Activated CD4-positive, alpha-beta memory T cell treated with anti-CD3 and anti-CD28 coated beads for 36 hours (primary cell): ENCODE measurements at places on chromosomes 1 and 21. TPM values are rescaled to one million over a fixed set of nuclear protein-coding genes. Genes with fewer than 3 reads are reported as not detected.

- no peaks in the 10 kb centered on the region for H3K27me3 ChIP-seq
- peak overlapping the region; percentile 94 for H3K27ac ChIP-seq
- no peak for DNase-seq
- peaks cover 28% of the 10 kb centered on the region for H3K36me3 ChIP-seq
- H3K4me3 ChIP-seq, result peak overlapping the region; percentile 98
Observed at GRCh38 chr21:39182016-39182415, 1.2 kb downstream of the PSMG1 start.

GRCh38 chr21:32641710-32642698, 29.8 kb upstream of the CFAP298 start:
- no peak overlapping the region for H3K4me3 ChIP-seq
- no peaks in the 10 kb centered on the region for H3K4me1 ChIP-seq
- peaks cover 23% of the 10 kb centered on the region for H3K36me3 ChIP-seq
- no peak for DNase-seq

DNA sequence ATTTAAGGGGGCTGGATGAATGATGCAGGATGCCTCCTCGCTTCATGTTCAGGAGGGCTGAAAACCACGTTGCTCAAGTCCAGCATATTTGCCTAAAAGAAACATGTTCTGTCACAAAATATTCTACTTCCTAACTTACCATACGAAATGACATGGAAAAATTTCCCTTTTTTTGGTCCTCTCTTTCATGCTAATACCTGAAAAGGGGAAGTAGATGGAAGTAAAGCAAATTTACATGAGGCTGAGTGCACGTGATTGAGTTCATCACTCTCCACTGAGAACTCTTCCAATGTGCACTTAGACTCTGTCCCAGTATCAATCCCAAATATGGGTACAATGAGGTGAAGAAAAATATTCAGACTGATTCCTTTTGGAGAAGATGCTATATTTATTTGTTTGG, 23.0 kb downstream of the XCL2 start:
- no peaks in the 10 kb centered on the region for H3K27me3 ChIP-seq
- H3K27ac ChIP-seq, result no peak overlapping the region
- no peak for DNase-seq
- H3K36me3 ChIP-seq, result peaks cover 2% of the 10 kb centered on the region
- peaks cover 45% of the 10 kb centered on the region for H3K4me1 ChIP-seq
- no peak overlapping the region for H3K4me3 ChIP-seq

DNA sequence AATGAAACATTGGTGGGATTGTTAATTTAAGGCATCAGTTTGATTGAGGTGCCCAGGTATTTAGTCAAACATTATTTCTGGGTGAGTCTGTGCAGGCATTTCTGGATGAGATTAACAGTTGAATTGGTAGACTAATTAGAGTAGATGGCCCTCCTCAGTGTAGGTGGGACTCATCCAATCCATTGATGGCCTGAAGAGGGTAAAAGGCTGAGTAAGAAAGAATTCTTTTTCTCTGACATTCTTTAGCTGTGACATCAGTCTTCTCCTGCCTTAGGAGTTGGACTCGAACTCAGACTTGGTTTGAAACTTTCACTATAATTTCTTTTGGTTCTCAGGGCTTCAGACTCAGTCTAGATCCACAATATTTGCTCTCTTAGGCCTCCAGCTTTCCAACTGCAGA, 59.6 kb upstream of the ADAMTS5 start:
- no peak overlapping the region for H3K4me3 ChIP-seq
- H3K27me3 ChIP-seq, result no peaks in the 10 kb centered on the region
- H3K4me1 ChIP-seq, result no peaks in the 10 kb centered on the region

GRCh38 chr1:151533870-151534269, 6.2 kb upstream of the TUFT1 start:
- no peaks in the 10 kb centered on the region for H3K36me3 ChIP-seq
- H3K27me3 ChIP-seq, result no peaks in the 10 kb centered on the region
- H3K27ac ChIP-seq, result no peak overlapping the region
- H3K4me3 ChIP-seq, result no peak overlapping the region
- H3K4me1 ChIP-seq, result no peaks in the 10 kb centered on the region

DNA sequence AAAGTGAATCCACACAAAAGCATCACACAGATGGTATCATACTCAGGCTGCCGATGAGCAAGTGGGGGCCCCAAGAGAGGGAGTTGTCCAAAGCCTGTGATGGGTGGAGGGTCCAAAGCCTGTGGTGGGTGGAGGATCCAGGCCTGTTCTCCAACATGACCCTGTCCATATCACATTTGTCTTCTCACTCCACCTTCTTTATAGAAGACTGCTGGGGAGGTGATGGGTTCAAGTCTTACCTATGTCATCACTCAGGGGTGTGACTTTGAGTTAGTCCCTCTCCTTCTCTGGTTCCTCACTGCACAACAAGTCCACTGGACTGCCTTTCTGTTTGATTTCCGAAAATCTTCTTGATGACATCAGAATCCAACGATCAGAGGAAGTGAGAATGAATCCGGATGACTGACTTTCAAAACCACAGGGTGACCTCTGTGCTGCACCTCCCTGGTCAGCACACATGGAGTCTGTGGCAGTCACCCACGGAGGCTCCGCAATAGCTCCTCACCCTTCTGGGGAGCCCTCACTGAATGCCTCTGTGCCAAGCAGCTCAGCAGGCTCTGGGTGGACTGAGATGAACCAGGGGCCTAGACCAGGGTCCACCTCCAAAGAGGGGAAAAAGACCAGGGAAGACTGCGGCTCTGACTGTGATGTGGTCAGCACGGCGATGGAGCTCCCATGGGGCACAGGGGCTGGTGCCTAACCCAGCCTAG, 166.8 kb downstream of the HIVEP3 start:
- H3K27ac ChIP-seq, result peak overlapping the region; percentile 84
- peaks cover 71% of the 10 kb centered on the region for H3K4me1 ChIP-seq
- peak; percentile 39 for DNase-seq
- no peaks in the 10 kb centered on the region for H3K27me3 ChIP-seq

GRCh38 chr1:53561503-53562105, 102.4 kb downstream of the DMRTB1 start:
- H3K4me3 ChIP-seq, result no peak overlapping the region
- DNase-seq, result peak; percentile 5
- no peak overlapping the region for H3K27ac ChIP-seq
- H3K36me3 ChIP-seq, result no peaks in the 10 kb centered on the region
- H3K27me3 ChIP-seq, result peaks cover 18% of the 10 kb centered on the region
- H3K4me1 ChIP-seq, result peaks cover 12% of the 10 kb centered on the region

DNA sequence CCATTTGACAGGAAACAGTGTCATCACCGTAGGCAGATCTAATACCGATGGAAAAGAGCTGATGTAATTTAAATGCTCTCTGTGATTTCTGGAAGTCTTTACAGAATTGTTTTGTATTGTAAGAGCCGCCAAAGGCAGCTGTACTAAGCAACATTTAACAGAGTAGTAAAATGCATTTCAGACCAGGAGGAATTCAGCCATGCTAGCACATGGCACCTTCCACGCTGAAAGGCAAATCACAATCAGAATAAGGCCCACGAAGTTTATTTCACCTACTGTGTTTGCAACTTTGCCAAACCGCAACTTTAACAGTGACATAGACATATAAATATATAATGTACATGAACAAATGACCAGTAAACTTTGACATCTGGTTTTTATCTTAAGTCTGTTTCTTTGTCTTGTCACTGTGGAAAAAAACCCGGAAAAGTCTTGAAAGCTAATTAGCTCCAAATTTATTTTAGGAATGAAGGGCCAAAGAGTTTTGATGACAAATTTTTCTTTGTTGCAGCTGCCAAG, 26.1 kb upstream of the DISC1 start:
- H3K4me1 ChIP-seq, result peaks cover 13% of the 10 kb centered on the region
- H3K27ac ChIP-seq, result no peak overlapping the region
- DNase-seq, result no peak

GRCh38 chr21:37032877-37033471, 26.5 kb downstream of the RIPPLY3 start:
- no peak overlapping the region for H3K27ac ChIP-seq
- DNase-seq, result no peak
- no peak overlapping the region for H3K4me3 ChIP-seq
- H3K4me1 ChIP-seq, result no peaks in the 10 kb centered on the region

DNA sequence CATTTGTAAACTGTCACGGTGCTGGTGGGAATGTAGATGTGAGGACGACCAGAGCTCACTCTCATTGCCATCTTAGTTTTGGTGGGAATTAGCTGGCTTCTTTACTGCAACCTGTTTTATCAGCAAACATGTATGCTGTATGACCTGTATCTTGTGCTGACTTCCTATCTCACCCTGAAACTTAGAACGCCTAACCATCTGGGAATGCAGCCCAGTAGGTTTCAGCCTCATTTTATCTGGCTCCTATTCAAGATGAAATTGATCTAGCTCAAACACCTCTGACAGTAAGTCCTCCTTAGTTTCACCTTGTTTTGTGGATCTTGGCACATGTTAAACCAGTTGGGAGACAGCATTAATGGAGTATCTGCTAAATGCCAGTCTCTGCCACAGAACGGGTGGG, 174.6 kb downstream of the HLX start:
- H3K27me3 ChIP-seq, result no peaks in the 10 kb centered on the region
- H3K4me1 ChIP-seq, result no peaks in the 10 kb centered on the region
- H3K4me3 ChIP-seq, result no peak overlapping the region
- no peaks in the 10 kb centered on the region for H3K36me3 ChIP-seq
- DNase-seq, result no peak
- H3K27ac ChIP-seq, result no peak overlapping the region

DNA sequence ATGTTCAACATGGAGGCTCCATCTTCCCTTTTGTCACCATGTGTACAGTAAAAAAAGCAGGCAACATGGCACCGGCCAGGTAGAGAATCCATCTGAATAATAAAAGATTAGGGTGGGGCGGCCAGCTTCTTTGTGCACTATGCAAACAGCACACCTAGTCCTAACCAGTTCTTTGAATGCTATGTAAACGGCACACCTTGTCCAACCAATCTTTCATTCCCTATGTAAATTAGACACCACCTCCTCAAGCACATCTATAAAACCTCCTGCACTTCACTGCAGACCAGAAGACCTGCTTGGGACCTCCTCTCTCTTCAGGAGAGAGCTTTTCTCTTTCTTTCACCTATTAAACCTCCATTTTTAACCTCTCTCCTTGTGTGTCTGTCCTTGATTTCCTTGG, 28.2 kb downstream of the TFB2M start:
- H3K36me3 ChIP-seq, result peaks cover 5% of the 10 kb centered on the region
- H3K27me3 ChIP-seq, result no peaks in the 10 kb centered on the region
- no peak overlapping the region for H3K4me3 ChIP-seq
- no peaks in the 10 kb centered on the region for H3K4me1 ChIP-seq

GRCh38 chr1:55305735-55306134, 90.6 kb upstream of the USP24 start:
- peaks cover 13% of the 10 kb centered on the region for H3K27me3 ChIP-seq
- DNase-seq, result no peak
- no peak overlapping the region for H3K4me3 ChIP-seq
- H3K4me1 ChIP-seq, result peaks cover 9% of the 10 kb centered on the region
- no peak overlapping the region for H3K27ac ChIP-seq

DNA sequence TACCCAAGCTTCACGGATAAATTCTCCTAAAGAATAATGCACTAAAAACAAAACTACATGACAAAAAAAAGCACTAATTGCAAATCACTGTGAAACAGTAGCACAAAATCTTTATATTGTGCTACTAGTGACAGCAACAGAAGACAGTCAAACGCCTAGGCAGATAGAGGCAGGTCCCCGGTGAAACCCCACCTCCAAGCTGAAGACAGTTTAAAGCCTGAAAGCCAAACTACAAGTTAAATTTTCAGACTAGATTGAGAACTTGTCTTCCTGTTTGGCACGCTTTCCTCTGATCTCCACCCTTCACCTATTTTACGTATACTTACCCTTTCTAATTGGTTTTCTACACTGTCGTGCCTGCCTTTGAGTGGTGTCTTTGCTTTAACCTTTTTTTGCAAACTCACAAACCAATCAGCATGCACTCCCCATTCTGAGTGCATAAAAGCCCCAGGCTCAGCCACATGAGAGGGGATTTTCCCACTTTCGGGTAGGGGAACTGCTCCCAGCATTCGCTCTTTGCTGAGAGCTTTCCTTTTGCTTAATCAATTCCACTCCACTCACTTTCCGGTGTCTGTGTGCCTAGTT, 3.6 kb upstream of the BACH1 start:
- peaks cover 33% of the 10 kb centered on the region for H3K4me1 ChIP-seq
- H3K4me3 ChIP-seq, result no peak overlapping the region
- peak; percentile 37 for DNase-seq
- no peak overlapping the region for H3K27ac ChIP-seq

DNA sequence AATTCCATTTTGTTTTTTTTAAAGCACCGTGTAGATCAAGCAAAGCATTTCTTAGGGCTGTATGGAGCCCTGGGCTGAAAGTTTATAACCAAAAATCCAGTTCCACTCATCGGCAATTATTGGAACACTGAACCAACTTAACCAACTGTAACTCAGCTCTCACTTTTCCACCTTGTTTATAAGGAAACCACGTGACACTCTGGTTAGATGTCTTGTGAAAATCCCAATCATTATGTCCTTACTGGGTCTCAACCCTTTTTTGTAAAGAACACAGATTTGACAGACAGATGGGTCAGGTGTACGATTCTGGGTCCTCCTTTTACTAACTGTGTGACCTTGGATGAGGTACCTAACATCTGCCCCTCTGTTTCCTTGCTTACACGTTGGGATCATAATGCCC, 6.2 kb downstream of the PLA2G5 start:
- H3K4me1 ChIP-seq, result no peaks in the 10 kb centered on the region
- no peak overlapping the region for H3K27ac ChIP-seq
- DNase-seq, result no peak
- no peaks in the 10 kb centered on the region for H3K36me3 ChIP-seq

GRCh38 chr1:162689745-162690671, 57.7 kb downstream of the DDR2 start:
- no peak for DNase-seq
- no peak overlapping the region for H3K4me3 ChIP-seq
- no peaks in the 10 kb centered on the region for H3K36me3 ChIP-seq
- H3K27ac ChIP-seq, result no peak overlapping the region
- peaks cover 9% of the 10 kb centered on the region for H3K27me3 ChIP-seq

DNA sequence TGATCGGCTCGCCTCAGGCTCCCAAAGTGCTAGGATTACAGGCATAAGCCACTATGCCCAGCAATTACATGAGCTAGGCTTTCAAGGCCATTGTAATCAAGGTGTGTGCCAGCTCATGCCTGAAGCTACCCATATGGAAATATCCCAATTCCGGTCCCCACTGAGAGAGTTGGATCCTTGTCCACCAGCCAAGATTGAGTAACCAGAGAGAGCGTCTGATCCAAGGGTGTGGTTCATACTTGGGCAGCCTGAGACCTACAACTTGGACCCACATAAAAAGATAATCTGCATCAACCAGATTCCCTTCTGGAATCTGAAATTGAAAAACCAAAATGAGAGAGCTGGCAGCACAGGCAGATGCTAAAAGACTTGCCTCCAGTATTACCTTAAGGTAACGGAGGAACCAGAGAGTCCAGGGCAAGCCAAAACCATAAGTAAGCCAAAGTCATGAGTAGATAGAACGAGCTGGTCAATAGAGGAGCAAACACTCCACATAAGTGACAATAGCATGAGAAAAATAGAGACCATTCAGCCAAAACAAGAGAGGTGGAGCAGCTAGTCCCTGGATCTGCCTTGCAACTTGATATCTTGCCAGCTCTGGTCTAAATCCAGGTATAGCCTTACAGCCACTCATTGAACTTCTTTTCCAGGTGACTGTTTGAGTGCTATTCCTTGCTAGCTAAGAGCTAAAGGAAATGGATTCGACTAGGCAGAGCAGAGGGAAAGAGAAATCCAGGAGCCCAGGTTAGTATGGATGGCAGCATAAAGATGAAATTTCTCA, 63.8 kb upstream of the ATP1A1 start:
- DNase-seq, result no peak
- no peak overlapping the region for H3K4me3 ChIP-seq
- H3K27ac ChIP-seq, result no peak overlapping the region
- no peaks in the 10 kb centered on the region for H3K27me3 ChIP-seq

EPHA2 gene
- total RNA-seq, result 0.33 TPM

GNG5 gene
- 143 TPM for total RNA-seq

RUNX3 gene
- 155 TPM for total RNA-seq

AQP10 gene
- total RNA-seq, result not detected
